Activated CD4-positive, alpha-beta T cell treated with anti-CD3 and anti-CD28 coated beads, Interleukin-10, Interleukin-2, amounts not matched to agents 100 ng/mL and 50 ng/mL, durations not matched to agents 16 hours and 8 hours (primary cell): ENCODE measurements at places on chromosomes 3 and 15.

DNA sequence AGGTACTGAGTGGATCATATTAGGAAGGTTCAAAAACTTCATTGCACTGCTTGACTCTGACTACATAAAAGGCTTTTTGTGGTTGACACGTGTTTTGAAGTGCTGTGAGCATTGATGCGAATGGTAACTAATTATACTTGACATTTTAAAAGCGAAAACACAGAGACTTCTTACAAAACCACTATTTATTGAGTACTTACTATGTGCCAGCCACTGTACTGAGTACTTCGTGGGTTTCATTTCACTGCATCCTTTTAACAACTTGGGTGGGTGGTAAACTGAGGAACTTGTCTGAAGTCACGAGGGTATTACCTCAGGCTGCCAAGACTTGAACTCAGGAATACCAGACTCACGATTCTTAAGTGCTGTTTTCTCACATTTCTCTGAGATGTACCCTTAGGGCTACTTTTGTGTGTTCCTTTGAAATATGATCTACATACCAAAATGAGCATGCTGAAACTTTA is 45.3 kb upstream of the PPP4R2 start:
- DNase-seq, result peak; percentile 34

GRCh38 chr3:160162440-160162839 is 62.8 kb upstream of the C3orf80 start:
- DNase-seq, result no peak

GRCh38 chr15:63836579-63836978 is 2.8 kb upstream of the HERC1 start:
- no peak for DNase-seq

GRCh38 chr15:37059086-37059485 is 41.3 kb downstream of the MEIS2 start:
- DNase-seq, result no peak

DNA sequence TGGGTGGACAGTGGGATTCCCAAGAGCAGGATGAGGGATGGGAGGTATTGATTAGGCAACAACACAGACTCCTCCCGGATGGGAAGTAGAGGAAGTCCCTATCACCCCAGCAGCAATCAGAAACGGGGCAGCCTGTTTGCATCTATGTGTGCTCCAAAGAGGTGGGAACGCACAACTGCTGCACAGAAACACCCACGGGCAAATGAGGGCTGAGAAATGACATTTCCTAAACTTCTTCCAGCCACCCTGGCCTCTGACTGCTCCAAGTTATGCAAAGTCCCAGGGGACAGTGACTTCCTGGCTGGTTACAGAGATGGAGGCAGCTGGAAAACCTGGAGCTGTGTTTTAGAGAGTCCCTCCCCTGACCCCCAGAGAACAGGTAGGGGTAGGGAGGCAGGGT is 42.6 kb downstream of the HCN4 start:
- DNase-seq, result no peak

GRCh38 chr15:71515375-71516186 is 294.8 kb upstream of the NR2E3 start:
- no peak for DNase-seq
